Activated naive CD4-positive, alpha-beta T cell treated with Interleukin-2 at 50 U/mL for 16 hours (primary cell): ENCODE measurements at places on chromosomes 16 and 17.

DNA sequence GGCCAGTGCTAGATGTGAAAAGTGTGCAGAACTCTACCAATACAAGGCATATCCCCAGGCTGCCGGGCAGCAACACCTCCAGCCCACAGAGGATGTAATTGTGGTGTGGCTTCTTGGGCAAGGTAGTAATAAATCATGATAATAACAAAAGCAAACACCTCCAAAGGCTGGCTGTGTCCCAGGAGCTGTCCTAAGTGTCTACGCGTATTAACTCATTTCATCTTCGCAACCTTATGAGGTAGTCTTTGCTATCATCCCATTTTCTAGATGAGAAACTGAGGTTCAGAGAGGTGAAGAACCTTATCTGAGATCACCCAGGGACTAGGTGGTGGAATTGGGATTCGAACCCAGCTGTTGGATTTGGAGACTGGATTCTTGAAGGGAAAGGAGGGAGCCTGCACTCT is 5.3 kb downstream of the PDK2 start:
- DNase-seq = no peak

- no peak for DNase-seq
These were observed 64.6 kb upstream of the IRX3 start for GRCh38 chr16:54351171-54351570.

DNA sequence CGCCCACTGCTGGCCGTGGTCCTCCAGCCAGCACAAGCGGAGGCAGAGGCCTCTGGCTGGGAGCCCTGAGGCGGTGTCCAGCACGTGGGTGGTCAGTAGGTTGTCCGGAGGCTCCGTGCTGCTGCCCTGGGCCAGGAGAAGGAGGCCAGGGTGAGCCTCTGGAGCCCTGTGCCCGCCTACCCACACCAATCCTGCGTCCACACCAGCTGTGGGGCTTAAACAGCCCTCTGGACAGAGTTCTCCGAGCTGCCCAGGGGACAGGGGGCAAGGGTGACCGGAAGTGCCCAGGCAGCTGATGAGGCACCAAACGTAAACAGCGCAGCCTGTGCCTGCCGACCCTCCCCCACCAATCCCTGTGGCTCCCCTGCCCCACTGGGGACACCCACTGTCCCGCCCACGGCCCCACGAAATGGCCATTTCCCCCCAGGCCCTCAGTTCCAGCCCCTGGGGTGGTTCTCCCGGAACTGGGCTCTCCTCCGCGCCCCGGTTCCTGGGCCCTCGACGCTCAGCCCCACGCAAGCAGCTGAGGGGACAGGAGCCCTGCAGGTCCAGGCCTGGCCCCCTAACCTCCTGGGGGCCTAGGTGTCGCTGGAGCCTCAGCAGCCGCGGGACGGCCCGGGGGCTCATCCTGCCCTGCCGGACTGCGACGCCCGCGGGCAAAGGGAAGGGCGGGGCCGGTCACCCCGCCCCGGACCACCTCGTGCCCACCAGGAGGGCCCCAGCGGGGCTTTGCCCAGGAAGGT is 27.9 kb upstream of the DBNDD1 start:
- no peak for DNase-seq

DNA sequence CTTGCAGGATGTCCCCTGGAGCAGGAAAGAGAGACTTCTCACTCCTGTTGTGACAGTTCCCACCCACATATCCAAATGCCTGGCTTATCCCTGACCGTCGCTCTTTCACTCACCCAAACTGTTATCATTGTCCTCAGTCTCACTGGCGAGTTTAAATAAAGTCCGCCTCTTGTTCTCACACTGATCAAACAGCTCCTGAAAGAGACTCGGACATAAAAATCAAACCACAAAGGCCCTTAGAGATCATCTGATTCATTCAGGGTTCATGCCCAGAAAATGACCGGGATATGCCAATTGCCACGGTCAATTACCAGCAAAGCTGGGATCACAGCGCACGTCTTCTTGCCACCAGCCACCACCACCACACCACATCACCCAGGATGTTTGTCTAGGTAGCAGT is 19.9 kb downstream of the GGA3 start:
- DNase-seq = no peak

DNA sequence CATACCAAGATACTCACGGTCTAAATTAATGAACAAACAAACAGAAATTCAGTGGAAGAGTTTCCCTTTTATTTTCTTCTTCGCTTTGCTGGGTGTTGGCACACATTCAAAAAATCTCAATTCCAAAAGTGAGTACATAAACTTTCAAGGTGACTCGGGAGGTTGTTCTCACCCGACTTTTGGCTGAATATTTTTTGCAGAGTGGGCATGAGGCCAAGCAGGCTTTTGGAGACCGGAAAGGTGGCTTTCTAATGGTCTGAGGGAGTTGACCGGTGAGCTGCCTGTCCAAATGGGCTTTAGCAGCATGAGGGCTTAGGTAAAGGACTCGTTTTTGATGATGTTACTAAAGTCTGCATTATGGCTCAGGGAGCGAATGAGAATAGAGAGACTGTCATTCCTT is 318.7 kb downstream of the CPPED1 start:
- no peak for DNase-seq

- no peak for DNase-seq
These were observed 19.5 kb downstream of the SLC7A6OS start for GRCh38 chr16:68291227-68291626.

DNA sequence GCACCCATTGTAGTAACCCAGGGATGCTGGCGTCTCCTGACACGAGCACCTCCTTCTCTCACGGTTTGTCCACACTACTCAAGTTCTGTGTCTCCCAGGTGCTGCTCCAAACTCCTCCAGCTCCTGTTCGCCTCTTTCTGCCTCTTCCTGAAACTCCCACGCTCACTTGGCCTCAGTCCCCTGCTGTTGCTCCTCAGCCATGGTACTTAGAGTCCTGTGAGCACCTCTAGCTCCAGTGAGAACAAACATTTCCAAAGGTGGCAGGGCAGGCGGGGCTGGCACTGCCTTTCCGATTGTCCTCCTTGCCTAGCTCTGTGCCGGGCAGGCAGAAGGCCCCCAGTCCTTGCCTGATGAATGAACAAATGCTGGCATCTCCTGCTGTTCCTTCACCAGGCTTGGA is 146.1 kb downstream of the SDK2 start:
- no peak for DNase-seq
